Activated CD4-positive, alpha-beta T cell treated with anti-CD3 and anti-CD28 coated beads, Interleukin-2, amount 10 ng/mL, durations not matched to agents 7 days and 5 days (primary cell): ENCODE measurements at places on chromosomes 4 and X.
A peak's percentile ranks its signal among the peaks of the same experiment; 100 is the strongest.

GRCh38 chrX:39012621-39013111 lies 211.4 kb downstream of the MID1IP1 start:
- no peak for DNase-seq

DNA sequence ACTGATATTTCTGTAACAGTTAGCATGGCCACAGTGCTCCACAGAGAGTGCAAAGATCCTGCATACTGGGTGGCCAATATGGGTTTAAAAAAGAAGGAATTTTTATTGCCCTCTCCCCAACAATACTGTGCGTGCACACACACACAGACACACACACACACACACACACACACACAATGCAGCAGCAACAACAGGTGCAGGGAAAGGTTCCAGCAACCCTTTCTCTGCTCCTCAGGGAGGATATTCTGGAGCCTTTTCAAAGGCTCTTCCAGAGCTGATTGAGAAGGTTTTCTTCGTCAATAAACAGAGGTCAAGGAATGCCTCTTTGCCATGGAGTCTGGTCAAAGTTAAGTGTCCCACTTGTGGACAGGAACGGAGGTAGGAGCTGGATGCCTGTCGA lies 84.8 kb upstream of the ZFP42 start:
- no peak for DNase-seq

- DNase-seq: no peak
These were observed 121.9 kb upstream of the SMIM10 start for GRCh38 chrX:134868771-134869495.

DNA sequence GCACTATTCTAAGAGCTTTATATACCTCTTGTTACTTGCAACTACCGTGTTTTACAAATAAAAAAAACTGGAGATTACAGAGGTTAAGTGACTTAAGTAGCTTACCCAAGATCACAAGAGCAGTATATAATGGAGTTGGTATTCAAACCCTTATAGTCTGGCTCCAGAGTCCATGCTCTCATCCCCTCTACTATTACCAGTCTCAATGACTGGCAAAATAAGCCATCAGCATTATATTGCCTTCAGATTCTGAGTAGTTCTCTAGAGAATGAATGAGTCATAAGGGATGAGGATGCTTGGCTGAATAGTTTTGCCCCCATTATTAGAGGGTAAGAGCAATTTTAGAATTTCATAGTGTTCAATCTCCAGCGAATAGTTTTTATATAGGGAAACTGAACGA lies 170.1 kb upstream of the ATOH1 start:
- no peak for DNase-seq

- DNase-seq: no peak
These were observed 436.5 kb upstream of the FTHL17 start for GRCh38 chrX:31508338-31508737.

DNA sequence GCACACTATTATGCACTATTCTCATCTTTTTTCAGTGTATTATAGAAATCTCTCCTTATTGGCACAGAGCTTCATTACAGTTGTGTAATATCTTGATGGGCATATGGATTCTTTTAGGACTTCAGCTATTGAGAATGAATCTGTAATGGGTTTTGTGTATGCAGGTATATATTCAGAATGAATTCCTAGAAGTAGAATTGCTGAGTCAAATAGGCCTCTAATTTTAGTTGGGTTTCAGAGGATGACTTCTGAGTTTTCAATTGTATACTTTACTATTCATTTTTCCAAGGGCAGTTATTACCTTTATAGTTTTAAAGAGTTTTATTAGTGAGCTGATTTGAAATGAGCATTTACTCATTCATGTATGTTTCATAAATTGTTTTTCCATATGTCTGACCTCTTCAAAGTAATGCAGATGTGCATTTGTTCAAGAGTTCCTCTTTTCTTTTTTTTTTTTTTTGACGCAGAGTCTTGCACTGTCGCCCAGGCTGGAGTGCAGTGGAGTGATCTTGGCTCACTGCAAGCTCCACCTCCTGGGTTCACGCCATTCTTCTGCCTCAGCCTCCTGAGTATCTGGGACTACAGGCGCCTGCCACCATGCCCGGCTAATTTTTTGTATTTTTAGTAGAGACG lies 19.5 kb downstream of the CASP6 start:
- no peak for DNase-seq

DNA sequence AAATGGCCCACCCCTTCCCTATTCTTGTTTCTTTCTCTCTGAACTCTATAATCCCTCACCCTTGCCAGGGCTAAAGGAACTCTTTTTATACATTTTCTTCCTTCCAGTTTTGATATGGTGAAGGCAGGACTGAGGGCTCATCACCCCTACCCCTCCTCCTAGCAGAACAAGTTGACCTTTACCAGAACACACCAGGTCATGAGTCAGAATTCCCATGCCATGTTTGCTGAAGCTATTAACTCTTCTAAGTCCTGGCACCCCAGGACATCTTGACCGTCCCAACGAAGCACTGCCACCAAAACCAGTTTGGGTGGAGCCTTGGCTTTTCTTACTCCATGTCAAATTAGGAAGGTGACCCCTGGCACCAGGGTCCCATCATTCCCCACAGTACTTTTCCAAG lies 57.5 kb upstream of the DYNLT3 start:
- DNase-seq: no peak

DNA sequence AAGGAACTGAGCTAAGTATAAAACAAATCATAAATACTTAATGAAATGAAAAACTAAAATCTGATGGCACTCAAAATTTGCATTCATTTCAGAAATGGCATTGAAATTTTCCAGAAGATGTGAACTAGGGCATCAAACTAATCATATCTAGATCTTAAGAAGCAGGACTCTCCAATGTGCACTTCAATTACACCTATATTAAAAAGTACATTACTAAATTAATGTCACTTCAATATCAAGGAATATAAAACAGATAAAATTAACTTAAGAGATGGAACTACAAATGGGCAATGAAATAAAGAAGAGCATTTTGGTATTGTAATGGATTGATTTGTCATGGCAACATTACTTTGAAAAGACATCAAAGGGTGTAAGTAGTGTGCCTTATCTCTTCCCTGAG lies 20.3 kb downstream of the NPY2R start:
- no peak for DNase-seq

DNA sequence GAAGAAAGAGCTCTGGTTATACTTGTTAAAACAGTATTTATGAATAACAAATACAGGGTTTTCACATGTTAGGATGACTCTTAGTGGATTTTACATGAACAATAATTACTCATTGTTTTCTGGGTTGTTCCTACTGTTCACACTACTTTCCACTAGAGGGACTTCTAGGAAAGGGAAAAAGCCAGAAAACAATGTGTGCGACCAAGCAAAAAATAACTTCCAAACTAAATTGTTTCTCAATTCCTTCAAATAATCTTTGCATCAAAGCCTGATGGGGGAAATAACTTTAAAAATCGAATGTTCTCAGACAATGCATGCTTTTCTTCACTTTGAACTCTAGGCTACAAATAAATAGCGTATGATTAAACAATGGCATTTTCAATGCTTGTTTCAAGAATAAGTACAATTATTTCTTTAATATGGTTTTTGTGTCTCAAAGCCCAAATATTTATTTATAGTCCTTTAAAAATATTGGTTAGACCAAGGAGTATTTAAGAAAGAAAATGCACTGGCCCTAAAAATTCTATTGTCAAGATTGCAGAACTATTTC lies 72.1 kb upstream of the ETNPPL start:
- no peak for DNase-seq

- no peak for DNase-seq
These were observed 560.3 kb downstream of the GRID2 start for GRCh38 chr4:92864096-92864495.

DNA sequence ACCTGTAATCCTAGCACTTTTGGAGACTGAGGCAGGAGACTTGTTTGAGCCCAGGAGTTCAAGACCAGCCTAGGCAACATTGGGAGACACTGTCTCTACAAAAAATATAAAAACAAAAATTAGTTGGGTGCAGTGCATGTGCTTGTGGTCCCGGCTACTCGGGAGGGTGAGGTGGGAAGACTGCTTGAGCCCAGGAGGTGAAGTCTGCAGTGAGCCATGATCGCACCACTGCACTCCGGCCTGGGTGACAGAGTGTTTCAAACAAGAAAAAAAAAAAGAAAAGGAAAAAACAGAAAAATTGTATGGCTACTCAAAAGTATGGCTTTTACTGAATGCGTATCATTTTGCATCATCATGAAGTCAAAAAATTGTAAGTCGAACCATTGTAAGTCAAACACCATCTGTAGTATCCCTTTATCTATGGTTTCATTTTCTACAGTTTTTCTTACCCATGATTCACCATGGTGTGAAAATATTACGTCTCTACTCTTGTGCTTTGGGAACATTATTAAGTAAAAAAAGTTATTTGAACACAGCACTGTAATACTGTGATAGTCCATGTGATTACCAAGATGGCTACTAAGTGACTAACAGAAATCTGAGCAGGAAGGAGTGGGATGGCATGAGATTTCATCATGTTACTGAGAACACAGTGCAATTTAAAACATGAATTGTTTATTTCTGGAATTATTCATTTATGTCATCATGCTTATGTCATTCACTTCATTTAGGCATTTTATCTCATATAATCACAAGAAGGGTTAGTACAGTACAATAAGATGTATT lies 26.5 kb upstream of the MANBA start:
- no peak for DNase-seq

- no peak for DNase-seq
These were observed 247.1 kb upstream of the ETNPPL start for GRCh38 chr4:109009909-109010308.

DNA sequence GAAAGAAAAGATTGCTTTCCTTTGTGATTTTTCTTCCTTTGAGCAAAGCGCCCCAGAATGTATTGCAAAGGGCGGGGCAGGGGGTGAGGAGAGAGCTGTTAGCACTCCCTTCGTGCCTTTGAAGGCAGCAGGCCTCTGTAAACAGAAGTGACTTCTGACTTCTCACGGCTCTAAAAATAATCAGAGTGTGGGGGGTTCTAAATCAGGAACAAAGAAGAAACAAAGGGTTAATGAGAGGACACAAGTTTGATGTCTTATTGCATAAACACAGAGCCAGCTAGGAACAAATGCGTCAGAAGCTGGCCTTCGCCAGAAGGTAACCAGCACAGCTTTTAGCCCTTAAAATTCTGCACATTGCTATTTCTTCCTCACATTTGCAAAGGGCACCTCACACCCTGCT lies 626.2 kb downstream of the MID1IP1 start:
- peak; percentile 6 for DNase-seq

DNA sequence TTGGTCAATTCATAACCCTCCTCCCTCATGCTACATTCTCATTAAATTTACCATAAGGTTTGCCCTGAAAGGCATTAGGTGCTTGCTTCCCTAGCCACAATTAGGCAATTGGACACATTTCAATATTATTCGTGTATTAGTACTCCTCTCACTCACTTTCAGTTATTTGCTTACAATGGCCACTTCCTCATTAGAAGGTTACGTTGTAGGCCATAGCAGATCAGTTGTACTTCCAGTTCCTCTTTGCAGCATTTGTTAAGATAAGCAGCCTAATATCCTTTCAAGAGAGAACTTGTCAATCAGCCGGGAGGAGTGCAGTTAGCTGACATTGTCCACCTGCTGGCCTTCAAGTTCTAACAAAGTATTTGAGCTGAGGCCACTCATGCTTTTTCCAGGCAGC lies 1017.2 kb downstream of the PCDH7 start:
- no peak for DNase-seq

DNA sequence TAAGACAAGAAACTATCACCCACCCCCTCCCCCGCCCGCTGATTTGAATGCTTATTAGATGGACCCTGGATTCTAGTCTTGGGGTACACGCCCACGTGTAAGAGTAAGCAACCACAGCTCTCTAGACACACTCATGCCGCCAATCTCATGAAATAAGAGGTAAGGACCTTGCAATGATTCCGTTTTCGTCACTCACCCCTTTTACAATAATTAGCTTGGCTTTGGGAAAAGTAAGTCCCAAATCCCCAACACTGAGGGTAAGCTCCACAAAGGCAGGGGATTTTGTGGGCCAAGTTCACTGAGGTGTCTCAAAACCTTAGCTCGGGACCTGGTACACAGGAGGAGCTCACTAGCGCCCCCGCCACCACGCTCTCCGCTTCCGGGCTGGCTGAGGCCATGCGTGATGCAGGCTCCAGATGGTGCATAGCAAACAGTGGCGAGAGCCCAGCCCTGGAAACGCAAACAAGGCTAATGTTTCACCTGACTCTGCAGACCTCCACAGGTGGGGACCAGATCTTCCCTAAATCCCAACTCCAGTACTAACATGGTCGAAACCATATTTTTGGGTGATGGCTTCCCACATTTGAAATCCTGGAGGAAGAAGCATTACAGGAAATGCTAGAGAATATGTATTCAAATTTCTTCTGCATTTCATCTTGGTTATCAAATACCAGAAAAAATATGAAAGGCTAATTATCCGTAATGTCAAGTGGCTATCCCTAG lies 4.1 kb downstream of the PLAC8 start:
- DNase-seq: peak; percentile 93

DNA sequence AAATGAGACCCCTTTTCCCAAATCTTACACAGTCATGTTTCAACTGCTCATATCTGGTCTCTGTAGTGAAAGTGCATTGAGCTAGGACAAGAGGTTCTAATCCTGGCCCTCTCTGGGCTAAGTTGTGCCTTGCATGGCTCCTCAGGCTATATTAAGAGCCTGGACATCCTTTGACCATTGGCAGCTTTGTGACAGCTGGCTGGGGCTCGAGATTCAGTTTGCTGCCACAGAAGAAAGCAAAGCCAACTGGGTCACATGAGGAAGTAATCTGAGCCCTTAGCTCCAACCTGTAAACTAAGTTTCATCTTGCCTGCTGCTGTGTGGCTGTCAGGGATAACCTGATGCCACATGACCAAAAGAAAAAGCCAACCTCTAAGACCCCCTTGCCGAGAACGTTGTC lies 51.8 kb upstream of the JADE1 start:
- DNase-seq: no peak

GRCh38 chrX:124902953-124903352 lies 416.7 kb upstream of the TEX13C start:
- no peak for DNase-seq

- no peak for DNase-seq
These were observed 12.0 kb downstream of the BST1 start for GRCh38 chr4:15714646-15715435.

- no peak for DNase-seq
These were observed 17.9 kb downstream of the REELD1 start for GRCh38 chr4:146232131-146232722.
